ENCODE measurements at places on chromosomes 1 and 21.

DNA sequence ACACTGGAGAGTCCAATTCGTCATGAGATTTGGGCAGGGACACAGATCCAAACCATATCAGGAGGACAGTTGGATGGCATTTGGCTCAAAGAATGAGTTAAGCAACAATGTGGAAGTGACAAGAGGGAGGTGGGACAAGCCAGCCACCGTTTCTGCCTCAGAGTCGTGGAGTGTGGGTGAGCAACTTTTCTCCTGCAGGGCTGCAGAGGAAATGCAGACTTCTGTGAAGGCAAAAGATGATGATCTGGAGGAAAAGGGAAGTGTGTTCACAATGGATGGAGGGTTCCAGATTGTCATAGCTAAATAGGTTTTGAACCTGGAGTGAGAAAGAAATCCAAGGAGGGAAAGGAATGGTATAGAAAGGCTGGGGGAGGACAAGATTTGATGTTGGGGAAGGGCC is 16.4 kb upstream of the KANK4 start:
- DNase-seq = no peak

GRCh38 chr1:243946946-243947345 is 96.9 kb upstream of the AKT3 start:
- peak; percentile 26 for DNase-seq

- DNase-seq = no peak
Observed at GRCh38 chr1:246773213-246773641, 49.0 kb downstream of the SCCPDH start.

DNA sequence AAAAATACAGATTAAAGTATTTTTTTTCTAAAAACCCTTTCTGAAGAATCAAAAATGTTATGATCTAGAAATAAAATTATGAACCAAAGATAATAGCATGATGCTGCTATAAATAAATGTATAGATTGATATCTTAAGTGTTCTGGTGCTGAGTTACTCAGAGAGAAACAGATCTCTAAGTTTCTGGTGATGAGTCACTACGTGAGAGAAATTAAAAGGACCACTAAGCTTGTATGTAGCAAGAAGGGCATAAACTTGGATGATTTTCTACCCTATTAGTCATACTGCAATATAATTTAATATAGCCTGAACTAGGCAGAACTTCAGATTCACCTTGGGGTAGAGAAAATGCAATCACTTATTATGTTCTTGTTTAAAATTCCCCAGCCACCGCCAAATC is 514.8 kb downstream of the AMY1C start:
- DNase-seq = no peak

GRCh38 chr1:9380711-9381110 is 88.0 kb downstream of the SPSB1 start:
- no peak for DNase-seq

DNA sequence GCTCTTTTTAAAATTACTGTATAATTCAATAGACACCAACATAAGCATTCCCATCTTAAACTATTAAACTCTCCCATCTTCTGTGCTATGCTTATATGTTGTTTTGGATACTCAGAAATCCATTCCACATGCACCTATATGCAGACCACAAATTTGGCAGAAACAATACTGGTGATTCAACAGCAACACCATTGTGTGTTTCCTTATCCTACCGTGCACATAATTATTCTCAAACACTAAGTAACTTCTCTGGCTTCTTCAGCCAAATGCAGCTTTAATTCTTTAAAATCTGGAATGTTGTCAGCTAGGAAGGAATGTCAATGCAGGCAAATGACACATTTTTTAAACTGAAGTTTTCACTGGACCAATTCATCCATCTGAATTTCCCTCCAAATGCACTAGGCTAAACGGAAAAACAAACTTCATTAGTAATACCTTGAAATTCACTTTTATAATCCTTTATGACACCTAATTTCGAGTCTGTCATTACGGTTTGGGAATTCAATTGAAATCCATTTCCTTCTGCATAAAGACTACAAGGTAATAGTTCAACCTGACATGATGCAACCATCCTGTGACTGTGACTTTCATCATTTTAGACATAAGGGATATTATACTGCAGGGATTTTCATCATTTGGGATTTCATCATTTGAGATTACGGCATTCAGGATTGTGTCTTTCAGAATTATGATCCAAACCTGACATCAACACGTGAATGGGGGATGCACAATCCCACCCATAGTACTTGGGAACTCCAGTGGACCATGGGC is 308.5 kb downstream of the LTN1 start:
- no peak for DNase-seq

DNA sequence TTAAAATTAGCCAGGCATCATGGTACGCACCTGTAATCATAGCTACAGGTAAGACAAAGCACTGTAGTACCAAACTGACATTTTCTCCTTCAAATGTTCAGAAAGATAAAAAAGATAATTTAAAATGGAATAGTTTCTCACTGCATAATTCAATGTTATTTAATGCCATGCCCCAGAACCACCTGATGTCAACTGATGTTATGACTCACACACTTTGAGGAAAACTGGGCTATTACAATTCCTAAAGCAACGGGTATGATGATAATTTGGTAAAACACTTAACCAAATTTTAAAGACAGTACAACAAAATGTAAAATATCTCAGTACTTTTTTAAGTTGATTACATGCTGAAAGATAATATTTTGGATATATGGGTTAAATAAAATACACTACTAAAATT is 22.9 kb upstream of the PLEKHO1 start:
- DNase-seq = no peak

- no peak for DNase-seq
Observed at GRCh38 chr1:95257758-95258157, 23.7 kb downstream of the RWDD3 start.

All from dermis microvascular lymphatic vessel endothelial cell (primary cell).